ENCODE measurements at places on chromosomes 6 and 20. TPM values are rescaled to one million over a fixed set of nuclear protein-coding genes. Genes with fewer than 3 reads are reported as not detected.

The CRIP3 gene
- 39.9 TPM for polyA plus RNA-seq

The LTB gene
- 1.7 TPM for polyA plus RNA-seq

The PDE10A gene
- 0.47 TPM for polyA plus RNA-seq

The SGK2 gene
- polyA plus RNA-seq = not detected

The SMLR1 gene
- not detected for polyA plus RNA-seq

The ZNF341 gene
- polyA plus RNA-seq = 3.6 TPM

The EPHA7 gene
- polyA plus RNA-seq = 3.3 TPM

The PTPRT gene
- polyA plus RNA-seq = not detected

The SLC22A2 gene
- polyA plus RNA-seq = 0.94 TPM

The TOX2 gene
- 1.3 TPM for polyA plus RNA-seq

The KIAA0408 gene
- polyA plus RNA-seq = 6.5 TPM

The ENPP1 gene
- polyA plus RNA-seq = 14.5 TPM

The CCN6 gene
- polyA plus RNA-seq = 0.73 TPM

The F13A1 gene
- polyA plus RNA-seq = 0.32 TPM

The C6orf15 gene
- polyA plus RNA-seq = not detected

The ACOT8 gene
- polyA plus RNA-seq = 43.1 TPM

The SAMD5 gene
- polyA plus RNA-seq = 0.09 TPM

The DDO gene
- polyA plus RNA-seq = not detected

The MAP7 gene
- polyA plus RNA-seq = 44.7 TPM

The C6orf58 gene
- 0.18 TPM for polyA plus RNA-seq

The FAM184A gene
- 10.6 TPM for polyA plus RNA-seq

The GRIK2 gene
- 0.73 TPM for polyA plus RNA-seq

The PARD6B gene
- polyA plus RNA-seq = 20.0 TPM

The DEF6 gene
- 5.1 TPM for polyA plus RNA-seq

The RAB44 gene
- not detected for polyA plus RNA-seq

The RSPH3 gene
- 3.9 TPM for polyA plus RNA-seq

The HTR1E gene
- not detected for polyA plus RNA-seq

The ANKEF1 gene
- polyA plus RNA-seq = 4.6 TPM

The DEFB124 gene
- polyA plus RNA-seq = not detected

The CFAP61 gene
- not detected for polyA plus RNA-seq

The C6orf118 gene
- polyA plus RNA-seq = 0.35 TPM

The HRH3 gene
- 1.5 TPM for polyA plus RNA-seq

The LY6G6F gene
- not detected for polyA plus RNA-seq

The TCF21 gene
- polyA plus RNA-seq = 0.05 TPM

The ENPP3 gene
- polyA plus RNA-seq = not detected

The SLC22A7 gene
- polyA plus RNA-seq = 0.14 TPM

The THBS2 gene
- 7.9 TPM for polyA plus RNA-seq

The SEMG2 gene
- polyA plus RNA-seq = not detected

The TCP11 gene
- polyA plus RNA-seq = 0.21 TPM

The MATN4 gene
- 3.3 TPM for polyA plus RNA-seq

The APOM gene
- 10.0 TPM for polyA plus RNA-seq

The SNX21 gene
- 15.5 TPM for polyA plus RNA-seq

The REM1 gene
- not detected for polyA plus RNA-seq

The PBX2 gene
- polyA plus RNA-seq = 7.2 TPM

The HLA-C gene
- polyA plus RNA-seq = 73.1 TPM

The PLEKHG1 gene
- polyA plus RNA-seq = 0.89 TPM

The DTNBP1 gene
- 18.7 TPM for polyA plus RNA-seq

The CDC40 gene
- polyA plus RNA-seq = 57.3 TPM

The MYT1 gene
- polyA plus RNA-seq = 1.1 TPM

The CD109 gene
- polyA plus RNA-seq = 1.1 TPM

The UBE2C gene
- 698 TPM for polyA plus RNA-seq

The RHAG gene
- not detected for polyA plus RNA-seq

The ERVFRD-1 gene
- 0.28 TPM for polyA plus RNA-seq

The TFAP2A gene
- 0.21 TPM for polyA plus RNA-seq

The CDH4 gene
- polyA plus RNA-seq = 1.2 TPM

The CDC5L gene
- polyA plus RNA-seq = 27.0 TPM

The POPDC3 gene
- polyA plus RNA-seq = 5.7 TPM

The MYLK4 gene
- polyA plus RNA-seq = 0.03 TPM

The TRIM31 gene
- 0.10 TPM for polyA plus RNA-seq

All from GM23338 (cell line).